ENCODE measurements at places on chromosomes 11 and 22.

DNA sequence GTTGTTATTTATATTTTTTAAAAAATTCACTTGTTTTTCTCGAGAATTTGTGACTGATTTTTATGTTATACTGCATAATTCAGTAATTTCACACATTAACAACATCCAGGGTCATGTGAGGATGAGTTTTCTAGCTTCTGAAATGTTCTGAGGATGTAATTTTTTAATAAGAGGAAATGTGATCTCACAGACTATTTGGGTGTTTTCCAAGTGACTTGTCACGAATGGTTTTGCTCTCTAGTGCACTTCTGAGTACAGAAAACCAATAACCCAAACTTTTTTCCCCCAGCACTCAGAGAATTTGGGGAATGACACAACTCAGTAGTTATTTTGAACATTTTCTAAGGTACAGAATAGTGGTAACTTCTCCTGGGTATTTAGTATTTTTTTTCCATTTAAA is 821.1 kb upstream of the ARHGAP42 start:
- no peak for DNase-seq

DNA sequence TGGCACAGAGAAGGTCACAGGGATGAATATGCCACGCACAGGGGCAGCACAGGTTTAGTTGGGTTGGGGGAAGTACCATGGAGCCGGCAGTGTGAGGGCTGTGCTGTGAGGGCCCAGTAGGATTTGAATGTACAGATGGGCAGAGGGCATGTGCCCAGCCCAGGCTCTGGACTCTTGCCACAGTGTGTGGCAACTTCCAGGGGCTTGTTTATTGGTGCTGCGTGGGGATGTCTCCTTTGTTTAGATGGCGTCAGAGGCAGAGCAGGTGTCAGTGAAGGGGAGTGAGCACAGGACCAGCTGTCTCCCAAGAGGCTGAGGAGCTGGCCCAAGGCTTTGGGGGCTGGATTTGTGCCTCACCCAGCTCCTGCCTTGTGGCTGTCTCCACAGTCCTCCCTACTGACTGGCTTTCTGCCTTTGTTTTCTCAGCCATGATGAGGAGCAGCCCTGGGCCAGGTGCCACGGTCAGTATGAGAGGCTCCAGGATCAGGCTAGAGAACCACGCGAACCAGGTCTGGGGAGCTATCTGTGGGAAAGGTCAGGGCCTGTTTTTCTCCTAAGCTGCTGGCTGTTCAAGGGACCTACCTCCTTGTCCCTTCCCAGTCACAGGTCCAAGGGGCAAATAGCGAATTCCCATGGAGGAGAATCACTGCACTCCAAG is 21.9 kb downstream of the SUN2 start:
- DNase-seq = no peak

GRCh38 chr11:1906611-1907423 is 12.7 kb upstream of the TNNT3 start:
- peak; percentile 6 for DNase-seq

DNA sequence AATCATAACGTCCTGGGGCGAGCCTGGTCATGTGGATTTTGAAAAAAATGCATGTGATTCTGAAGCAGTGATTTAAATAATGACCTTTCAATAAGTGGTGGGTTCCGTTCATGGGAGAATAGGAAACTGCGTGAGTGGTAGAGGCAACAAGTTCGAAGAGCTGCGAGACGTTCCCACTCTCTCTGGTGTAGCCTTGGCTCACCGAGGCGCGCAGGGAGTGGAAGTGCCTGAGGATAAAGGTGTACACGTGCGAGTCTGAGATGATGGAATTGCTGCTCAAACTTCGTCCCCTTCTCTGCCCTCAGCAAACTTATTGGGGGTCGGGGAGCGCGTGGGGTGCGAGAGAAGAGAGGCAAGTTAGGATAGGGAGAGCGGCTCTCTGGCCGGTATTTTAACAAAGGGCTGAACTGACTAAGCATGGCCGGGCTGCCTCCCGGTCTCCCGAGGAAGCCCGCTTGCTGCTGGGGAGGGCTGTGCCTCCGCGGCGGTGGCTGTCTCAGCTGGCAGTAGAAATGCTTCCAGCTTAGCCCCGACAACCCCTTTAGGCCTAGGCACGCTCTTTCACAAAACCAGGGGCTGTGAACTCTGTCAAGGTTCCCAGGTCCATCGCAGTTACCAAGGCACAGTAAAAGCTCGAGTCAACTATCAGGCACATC is 875 bp upstream of the STT3A start:
- peak; percentile 33 for DNase-seq

DNA sequence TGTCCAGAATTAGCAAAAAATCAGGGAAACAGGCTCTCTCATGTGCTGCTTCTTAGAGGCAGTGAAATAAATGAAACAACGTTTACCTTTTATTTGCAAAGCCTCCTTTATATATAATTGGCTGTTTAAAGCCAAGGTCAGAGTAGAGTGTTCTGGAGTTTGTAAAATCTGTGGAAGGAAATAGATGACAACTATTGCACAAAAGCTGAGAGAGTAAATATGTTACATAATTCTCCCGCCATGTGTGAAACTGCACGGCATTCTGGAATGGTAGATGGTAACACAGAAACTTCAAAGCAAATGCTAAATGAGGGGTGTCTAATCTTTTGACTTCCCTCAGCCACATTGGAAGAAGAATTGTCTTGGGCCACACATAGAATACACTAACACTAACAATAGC is 51.5 kb upstream of the FGF3 start:
- no peak for DNase-seq

DNA sequence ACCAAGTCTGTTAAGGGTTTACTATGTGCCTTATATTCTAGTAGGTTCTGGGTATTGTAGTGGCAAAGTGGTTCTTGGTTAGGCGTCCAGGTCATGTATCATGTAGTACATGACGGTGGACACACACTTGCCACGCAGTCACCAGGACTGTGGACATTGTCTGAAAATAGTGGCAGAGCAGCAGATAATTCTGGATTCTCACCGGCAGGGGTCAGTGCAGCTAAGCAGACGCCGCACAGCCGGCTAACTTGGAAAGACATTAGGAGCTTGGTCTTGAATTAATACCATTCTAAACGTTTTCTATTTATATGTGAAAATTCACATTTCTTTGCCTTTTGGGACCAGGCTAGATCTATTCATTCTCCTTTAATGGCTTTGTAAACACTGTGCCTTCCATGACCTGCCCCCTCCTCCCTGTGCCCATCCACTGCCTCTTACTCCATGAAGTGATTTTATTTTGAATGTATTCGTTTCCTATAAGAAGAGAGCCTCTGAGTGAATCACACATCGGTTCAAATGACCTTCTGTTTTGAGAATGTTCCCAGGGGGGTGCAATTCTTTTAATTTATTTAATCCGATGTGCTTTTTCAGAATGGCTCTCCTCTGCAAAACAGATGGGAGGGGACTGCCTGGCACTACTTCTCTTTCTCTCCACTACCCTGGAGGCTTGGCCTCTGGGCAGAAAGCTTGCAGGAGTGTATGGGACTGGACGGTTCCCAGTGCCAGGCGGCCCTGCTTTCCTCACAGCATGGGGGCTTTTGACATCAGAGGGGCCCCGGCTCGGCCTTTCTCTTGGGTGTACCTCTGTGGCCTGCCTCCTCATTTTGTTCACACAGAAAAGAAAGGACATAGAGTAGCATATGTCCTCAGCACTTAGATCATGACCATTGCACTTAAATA is 378.0 kb downstream of the NTM start:
- DNase-seq = peak; percentile 18

GRCh38 chr11:65622011-65622410 is 6.4 kb downstream of the PCNX3 start:
- no peak for DNase-seq

GRCh38 chr11:118434553-118435289 is 1.6 kb upstream of the KMT2A start:
- peak; percentile 36 for DNase-seq

DNA sequence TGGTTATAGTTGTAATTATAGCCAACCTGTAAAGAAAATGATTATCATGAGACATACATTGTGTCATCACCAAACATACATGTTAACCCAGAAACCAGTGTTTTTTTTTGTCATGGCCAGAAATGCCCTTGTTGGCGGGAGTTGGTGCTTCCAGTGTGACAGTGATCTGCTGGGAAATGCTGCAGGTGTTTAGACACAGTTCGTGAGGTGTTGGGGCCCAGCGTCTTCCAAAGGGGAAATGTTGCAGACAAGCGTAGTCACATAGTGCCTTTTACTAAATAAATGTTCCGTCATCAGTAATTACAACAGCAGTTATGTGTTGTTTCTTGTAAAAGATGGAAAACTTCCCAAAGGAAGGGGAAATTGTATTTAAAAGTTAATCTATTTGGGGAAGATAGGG is 92.6 kb upstream of the GAL start:
- DNase-seq = no peak

GRCh38 chr11:122342089-122342744 is 226.2 kb upstream of the BLID start:
- DNase-seq = no peak

GRCh38 chr11:75493626-75494025 is 32.1 kb downstream of the GDPD5 start:
- no peak for DNase-seq

GRCh38 chr22:31105282-31105929 is 2.0 kb downstream of the SELENOM start:
- DNase-seq = no peak

DNA sequence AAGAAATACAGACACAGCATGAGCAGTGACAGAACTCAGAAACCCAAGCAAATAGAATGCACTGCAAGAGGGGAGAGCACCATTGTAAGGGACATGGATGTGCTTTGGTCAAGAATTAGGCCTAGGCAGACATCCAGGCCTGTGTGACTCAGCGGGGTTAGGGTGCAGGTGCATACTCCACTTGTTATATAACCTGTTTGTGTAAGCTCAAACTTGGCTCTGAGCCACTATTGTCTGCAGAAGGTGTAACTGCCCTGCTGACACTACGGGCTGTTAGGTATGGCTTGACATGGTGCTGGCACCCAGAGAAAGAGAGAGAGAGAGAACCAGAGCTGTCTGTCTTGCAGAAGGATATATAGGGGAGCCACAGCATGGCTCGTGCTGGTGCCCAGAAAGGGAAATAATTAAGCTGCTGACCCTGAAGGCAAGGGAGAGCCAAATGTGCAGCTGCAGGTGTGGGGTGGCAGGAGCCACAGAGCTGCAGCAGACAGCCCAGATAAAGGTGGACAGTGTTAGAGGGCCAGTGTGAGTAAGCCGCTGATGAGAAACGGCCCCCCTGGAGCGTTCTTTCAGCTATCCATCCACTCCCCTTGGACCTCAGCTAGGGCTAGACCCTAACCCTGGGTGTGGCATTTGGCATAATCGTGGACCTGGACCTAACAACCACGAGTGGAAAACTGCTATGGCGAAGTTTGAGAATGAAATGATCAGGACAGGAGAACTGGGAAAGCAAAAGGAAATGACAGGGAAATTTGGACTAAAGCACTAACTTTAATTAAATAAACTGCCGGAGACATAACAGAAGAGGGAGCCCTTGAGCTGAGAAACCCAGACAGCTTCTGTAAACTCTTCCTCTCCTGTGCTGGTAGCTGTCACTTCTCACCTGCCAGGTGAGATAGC is 253.0 kb upstream of the CCDC179 start:
- no peak for DNase-seq

- DNase-seq = no peak
Observed at GRCh38 chr11:9139628-9140357, 48.4 kb upstream of the SCUBE2 start.

DNA sequence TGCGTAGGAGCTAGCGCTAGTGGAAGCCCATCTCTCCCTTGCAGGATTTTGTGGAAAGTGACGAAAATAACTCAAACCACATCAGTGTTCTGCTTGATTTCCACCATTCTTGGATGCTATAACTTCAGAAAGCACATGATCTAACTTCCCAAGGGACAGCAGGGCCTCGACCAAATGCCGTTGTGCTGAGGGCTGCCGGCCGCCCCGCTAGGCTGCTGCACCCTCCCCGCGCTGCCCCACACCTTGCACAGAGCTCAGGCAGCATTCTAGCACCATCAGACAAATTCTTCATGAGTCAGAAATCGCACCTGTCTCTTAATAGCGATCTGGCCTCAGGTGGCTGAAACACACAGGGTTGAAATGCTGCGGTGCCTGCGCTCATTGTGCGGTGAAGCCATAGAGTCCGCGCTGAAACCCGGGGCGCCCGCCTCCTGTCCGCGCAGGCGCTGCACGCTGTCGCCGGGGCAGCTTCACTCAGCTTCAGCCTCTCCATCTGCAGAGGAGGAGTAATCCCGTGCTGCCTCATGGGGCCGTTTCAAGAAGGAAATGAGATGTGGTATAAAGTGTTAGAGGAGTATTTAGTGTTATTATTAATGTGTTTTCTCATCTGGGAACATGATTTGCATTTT is 59.2 kb upstream of the B3GAT1 start:
- DNase-seq = no peak

GRCh38 chr22:44210722-44211121 is 30.0 kb downstream of the PARVG start:
- no peak for DNase-seq

GRCh38 chr11:131025020-131025419 is 108.7 kb upstream of the SNX19 start:
- DNase-seq = no peak

- no peak for DNase-seq
Observed at GRCh38 chr11:55481416-55481815, 72.9 kb upstream of the OR4C15 start.

DNA sequence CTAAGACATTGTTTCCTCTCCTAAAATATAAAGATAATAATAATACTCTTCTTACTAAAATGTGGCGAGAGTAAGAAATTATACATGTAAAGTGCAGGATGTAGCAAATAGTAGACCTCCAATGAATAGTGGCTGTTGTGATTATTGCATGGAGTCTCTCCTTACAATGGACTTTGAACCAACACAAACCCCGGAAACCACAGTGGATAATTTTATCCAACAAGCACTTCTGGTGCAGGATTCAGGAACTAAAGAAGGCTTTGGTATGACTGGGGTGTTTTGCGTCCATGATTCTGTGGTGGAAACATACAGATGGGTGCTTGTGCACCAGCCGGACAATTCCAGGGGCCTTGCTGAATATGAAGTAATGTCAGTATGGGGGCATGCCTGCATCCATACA is 146.4 kb upstream of the UBASH3B start:
- DNase-seq = no peak

DNA sequence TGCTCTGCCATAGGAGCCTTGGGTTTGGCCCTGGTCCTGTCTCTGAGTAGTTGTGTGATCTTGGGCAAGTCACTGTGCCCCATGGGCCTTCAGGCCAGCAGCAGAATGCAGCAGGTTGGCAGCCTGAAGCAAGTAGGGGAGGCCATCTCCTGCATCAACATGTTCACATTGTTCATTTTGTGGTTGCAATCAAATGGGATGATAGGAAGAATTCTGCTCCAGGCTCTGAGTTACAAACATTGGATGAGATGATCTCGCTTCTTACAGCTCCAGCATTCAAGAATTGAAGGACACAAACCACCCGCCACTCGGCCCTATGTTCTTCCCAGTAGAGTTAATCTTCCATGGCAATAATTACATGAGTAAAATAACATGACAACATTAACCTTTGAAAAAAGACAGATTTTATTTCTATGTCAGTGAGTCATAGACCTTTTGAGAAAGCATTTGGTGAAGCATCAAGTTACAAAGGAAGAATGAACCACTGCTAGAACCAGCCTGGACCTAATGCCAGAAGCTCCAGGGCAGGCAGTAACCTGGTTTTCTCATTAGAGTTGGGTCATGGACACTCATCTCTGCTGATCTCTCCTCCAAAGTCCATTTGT is 308.3 kb upstream of the NCAM1 start:
- no peak for DNase-seq

Data from CD4-positive, alpha-beta T cell treated with Interleukin-15 for 1 hour (primary cell).